ENCODE measurements at places on chromosomes 5 and 9. TPM values are rescaled to one million over a fixed set of nuclear protein-coding genes. Genes with fewer than 3 reads are reported as not detected.

DNA sequence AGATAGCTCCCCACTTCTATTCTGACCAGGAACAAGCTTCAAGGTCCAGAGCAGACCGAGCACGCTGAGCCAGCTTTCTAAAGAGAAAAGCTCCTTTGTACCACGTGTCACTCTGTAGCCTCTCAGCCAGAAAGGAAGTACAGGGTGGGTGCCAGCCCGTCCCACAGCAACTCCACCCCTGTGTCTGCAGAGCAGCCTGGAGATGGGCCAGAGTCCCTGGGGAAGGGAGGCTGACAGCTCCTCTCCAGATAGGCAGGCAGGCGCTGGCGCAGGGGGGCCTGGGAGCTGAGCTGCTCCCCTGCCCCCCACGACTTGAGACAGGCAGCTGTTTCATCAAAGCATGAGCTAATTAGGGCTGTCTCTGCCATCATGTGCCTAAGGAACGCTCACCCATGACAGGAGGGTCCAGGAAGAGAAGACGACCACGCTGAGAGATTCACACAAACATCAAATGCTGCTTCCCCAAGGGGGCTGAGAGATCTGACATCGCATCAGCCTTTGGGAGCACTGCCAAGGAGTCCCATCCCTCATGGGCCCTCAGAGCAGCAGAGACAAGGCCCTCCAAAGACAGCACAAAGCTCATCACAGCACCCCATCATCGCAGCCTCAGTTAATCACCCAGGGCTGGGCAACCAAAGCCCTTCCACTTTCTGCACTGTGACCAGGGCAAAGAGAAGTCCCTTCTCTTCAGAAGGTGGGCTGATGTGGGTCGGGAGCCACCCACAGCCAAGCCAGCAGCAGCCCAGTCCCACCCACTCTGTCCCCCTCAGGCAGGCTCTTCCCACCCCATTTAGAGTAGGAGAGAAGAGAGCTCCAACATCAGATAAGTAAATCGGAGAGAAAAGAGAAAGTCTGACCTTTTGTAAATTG lies 78.5 kb upstream of the LRRTM2 start:
- no peak overlapping the region for H3K4me3 ChIP-seq
- H3K27ac ChIP-seq: no peak overlapping the region
- peaks cover 16% of the 10 kb centered on the region for H3K4me1 ChIP-seq
- peaks cover 2% of the 10 kb centered on the region for H3K36me3 ChIP-seq

DNA sequence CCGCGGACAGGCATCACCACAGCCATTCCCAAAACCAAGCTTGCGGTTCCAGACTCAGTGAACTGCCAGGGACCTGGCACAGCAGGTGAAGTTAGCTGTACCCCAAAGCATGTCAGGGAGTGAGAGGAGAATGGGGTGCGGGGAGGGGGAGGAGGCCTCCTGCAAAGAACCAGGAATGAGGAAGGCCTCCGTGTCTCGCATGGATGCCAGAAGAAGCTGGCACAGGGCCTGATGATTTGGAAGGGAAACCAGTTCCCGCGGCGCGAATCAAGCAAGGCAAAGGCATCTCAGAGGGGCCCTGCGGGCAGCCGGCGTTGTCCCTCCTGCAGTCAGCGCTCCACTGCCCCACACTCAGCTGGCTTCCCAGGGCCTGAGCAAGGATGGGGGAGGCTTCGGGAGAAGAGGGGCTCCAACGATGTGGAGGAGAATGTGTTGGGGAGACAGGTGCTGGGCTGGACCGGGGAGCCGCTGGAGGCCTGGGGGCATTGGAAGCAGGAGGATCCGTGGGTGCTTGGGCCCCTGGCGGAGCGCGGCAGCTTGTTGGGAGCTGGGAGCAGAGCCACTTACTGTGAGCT lies 14.6 kb downstream of the SLC9A3 start:
- H3K27me3 ChIP-seq: no peaks in the 10 kb centered on the region
- DNase-seq: no peak
- H3K36me3 ChIP-seq: no peaks in the 10 kb centered on the region
- H3K27ac ChIP-seq: no peak overlapping the region
- no peaks in the 10 kb centered on the region for H3K4me1 ChIP-seq

GRCh38 chr9:111928359-111928720 lies 31.7 kb downstream of the UGCG start:
- no peak for DNase-seq
- peaks cover 24% of the 10 kb centered on the region for H3K36me3 ChIP-seq
- H3K27me3 ChIP-seq: no peaks in the 10 kb centered on the region
- no peak overlapping the region for H3K4me3 ChIP-seq
- peaks cover 24% of the 10 kb centered on the region for H3K4me1 ChIP-seq

GRCh38 chr5:109340351-109340750 lies 69.4 kb downstream of the PJA2 start:
- H3K4me1 ChIP-seq: no peaks in the 10 kb centered on the region
- H3K36me3 ChIP-seq: peaks cover 14% of the 10 kb centered on the region
- no peak overlapping the region for H3K27ac ChIP-seq
- DNase-seq: no peak

DNA sequence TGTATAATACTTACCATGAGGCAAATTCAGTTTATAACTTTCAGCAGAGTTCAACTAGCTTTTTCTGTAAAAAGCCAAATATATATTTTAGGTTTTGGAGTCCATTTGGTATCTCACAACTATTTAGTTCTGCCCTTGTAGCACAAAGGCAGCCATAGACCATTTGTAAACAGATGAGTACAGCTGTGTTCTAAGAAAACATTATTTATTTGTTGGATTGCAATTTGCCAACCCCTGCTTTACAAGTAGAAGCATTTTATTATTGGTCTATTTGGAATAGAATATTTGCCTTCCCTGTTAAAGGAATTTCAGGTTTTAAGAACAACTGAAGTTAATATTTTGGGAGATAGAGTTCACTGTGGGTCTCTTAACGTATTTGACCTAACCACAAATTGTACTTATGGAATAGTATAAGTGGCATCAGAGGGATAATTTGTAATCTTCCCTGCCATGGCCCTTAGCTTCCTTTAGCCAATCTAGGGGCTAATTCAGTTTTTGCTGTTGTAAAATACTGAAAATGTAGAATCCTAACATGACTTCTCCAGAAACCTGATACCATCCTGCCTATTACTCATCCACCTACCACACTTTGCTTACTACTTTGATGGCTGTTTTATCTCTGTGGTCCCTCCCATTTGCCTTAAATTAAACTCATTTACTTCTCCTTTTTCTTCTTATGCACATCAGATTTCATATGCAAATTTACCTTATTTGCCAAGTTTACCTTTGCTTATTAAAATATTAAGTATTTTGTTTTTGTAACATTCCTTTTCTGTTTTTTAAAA lies 109.2 kb downstream of the DMXL1 start:
- peaks cover 2% of the 10 kb centered on the region for H3K36me3 ChIP-seq
- H3K4me1 ChIP-seq: peaks cover 6% of the 10 kb centered on the region
- no peak for DNase-seq
- H3K27ac ChIP-seq: no peak overlapping the region
- H3K27me3 ChIP-seq: no peaks in the 10 kb centered on the region

DNA sequence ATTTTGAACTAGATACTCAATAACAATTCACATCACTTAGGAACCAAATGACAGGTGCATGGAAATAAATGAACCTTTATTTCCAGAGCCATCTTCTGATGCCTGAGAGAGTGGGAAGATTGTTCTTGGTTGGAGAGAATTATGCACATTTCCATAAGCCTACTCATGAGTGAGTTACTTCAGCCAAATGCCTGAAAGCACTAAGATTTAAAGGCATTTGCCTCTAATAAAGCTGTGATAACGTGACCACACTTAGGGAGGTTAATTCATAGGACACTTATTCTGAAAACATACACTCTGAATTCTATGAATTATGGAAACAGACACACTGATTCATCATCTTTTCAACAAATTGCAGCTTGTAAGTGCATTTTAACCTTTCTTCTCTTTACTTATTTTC lies 40.0 kb downstream of the KCTD16 start:
- no peak overlapping the region for H3K27ac ChIP-seq
- no peak for DNase-seq
- H3K4me1 ChIP-seq: peaks cover under 1% of the 10 kb centered on the region
- H3K4me3 ChIP-seq: no peak overlapping the region
- no peaks in the 10 kb centered on the region for H3K36me3 ChIP-seq

- H3K27me3 ChIP-seq: no peaks in the 10 kb centered on the region
- H3K4me1 ChIP-seq: no peaks in the 10 kb centered on the region
- no peak for DNase-seq
- no peaks in the 10 kb centered on the region for H3K36me3 ChIP-seq
- no peak overlapping the region for H3K4me3 ChIP-seq
Measured at GRCh38 chr5:19927919-19928318, 60.1 kb downstream of the CDH18 start.

- no peak overlapping the region for H3K27ac ChIP-seq
- H3K4me3 ChIP-seq: no peak overlapping the region
- peaks cover 23% of the 10 kb centered on the region for H3K27me3 ChIP-seq
- no peaks in the 10 kb centered on the region for H3K36me3 ChIP-seq
Measured at GRCh38 chr9:16864649-16865434, 5.6 kb downstream of the BNC2 start.

DNA sequence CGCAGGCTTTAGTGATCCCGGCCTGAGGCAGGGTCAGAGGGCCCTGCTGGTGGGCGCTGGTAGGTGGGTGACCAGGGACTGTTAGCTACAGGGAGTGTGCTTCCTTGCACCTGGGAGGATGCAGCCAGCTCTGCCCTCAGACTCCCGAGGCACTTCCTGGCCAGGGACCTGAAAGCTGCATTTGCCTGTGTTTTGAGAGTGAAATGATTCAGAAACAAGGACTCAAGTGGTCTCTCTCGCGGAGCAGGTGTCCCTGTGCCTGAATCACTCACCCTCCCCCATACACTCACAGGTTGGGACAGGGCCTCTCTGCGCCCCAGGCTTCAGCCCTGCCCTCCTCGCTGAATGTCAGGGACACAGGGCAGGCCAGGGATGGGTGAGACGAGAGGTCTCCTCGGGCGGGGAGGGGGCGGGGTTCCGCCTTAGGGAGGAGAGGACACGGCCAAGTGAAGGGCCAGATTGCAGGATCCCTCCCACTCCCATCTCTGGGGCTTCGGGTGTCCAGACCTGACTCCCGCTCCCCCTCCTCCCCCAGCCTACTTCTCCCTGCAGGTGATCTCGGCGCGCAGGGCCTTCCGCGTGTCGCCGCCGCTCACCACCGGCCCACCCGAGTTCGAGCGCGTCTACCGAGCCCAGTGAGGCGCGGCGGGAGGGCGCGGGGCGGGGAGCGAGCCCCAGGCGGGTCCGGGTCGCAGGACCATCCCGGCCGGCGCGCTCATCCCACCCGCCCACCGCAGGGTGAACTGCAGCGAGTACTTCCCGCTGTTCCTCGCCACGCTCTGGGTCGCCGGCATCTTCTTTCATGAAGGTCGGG lies 1.5 kb downstream of the LTC4S start:
- no peak overlapping the region for H3K27ac ChIP-seq
- peaks cover 4% of the 10 kb centered on the region for H3K36me3 ChIP-seq
- H3K4me1 ChIP-seq: peaks cover 23% of the 10 kb centered on the region

DNA sequence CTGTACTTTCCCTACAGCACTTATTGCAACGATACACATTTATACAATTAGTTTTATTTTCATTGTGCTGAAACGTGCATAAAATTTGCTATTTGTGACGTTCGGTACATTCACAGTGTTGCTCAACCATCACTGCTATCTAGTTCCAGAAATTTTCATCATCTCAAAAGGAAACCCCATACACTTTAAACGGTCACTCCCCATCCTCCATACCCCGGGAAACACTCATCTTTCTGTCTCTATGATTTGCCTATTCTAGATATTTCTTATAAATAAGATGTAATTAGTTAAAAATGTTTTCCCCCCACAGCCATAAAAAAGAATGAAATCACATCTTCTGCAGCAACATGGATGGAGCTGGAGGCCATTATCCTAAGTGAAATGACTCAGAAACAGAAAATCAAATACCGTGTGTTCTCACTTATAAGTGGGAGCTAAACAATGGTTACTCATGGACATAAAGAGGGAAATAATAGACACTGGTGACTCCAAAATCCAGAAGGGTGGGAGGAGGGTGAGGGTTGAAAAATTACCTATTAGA lies 40.2 kb upstream of the TEX48 start:
- H3K4me3 ChIP-seq: no peak overlapping the region
- H3K27me3 ChIP-seq: peaks cover 5% of the 10 kb centered on the region
- no peak for DNase-seq
- H3K4me1 ChIP-seq: peaks cover 44% of the 10 kb centered on the region

The MGAT4B gene
- 59.9 TPM for total RNA-seq

The CHD1 gene
- 52.1 TPM for total RNA-seq

The GCNT4 gene
- total RNA-seq: 2.4 TPM

The PCDHB2 gene
- total RNA-seq: not detected

The FAT2 gene
- not detected for total RNA-seq
